ENCODE measurements at places on chromosomes 2 and 18. TPM values are rescaled to one million over a fixed set of nuclear protein-coding genes. Genes with fewer than 3 reads are reported as not detected.

The ARHGAP25 gene
- 0.10 TPM for total RNA-seq

The FAM110C gene
- 0.07 TPM for total RNA-seq

The SCN3A gene
- 0.40 TPM for total RNA-seq

The MDH1B gene
- 0.33 TPM for total RNA-seq

The ZC3H8 gene
- 7.4 TPM for total RNA-seq

The TMEM182 gene
- 3.7 TPM for total RNA-seq

The GREB1 gene
- total RNA-seq: 0.52 TPM

The TRIM54 gene
- 0.10 TPM for total RNA-seq
